Hepatocyte (in vitro differentiated cells): ENCODE measurements at places on chromosomes 4 and X. TPM values are rescaled to one million over a fixed set of nuclear protein-coding genes. Genes with fewer than 3 reads are reported as not detected.
A peak's percentile ranks its signal among the peaks of the same experiment; 100 is the strongest.

- no peaks in the 10 kb centered on the region for H3K27me3 ChIP-seq
- no peaks in the 10 kb centered on the region for H3K4me1 ChIP-seq
- no peak for DNase-seq
- no peaks in the 10 kb centered on the region for H3K36me3 ChIP-seq
- no peak overlapping the region for H3K27ac ChIP-seq
- no peak overlapping the region for H3K4me3 ChIP-seq
Measured at GRCh38 chr4:526189-526909, 27.3 kb downstream of the PIGG start.

- H3K36me3 ChIP-seq = no peaks in the 10 kb centered on the region
- DNase-seq = peak; percentile 38
- H3K4me1 ChIP-seq = no peaks in the 10 kb centered on the region
- no peak overlapping the region for H3K27ac ChIP-seq
Measured at GRCh38 chrX:104270916-104271512, 16.3 kb upstream of the ESX1 start.

- H3K27me3 ChIP-seq = no peaks in the 10 kb centered on the region
- H3K27ac ChIP-seq = no peak overlapping the region
- no peak overlapping the region for H3K4me3 ChIP-seq
- no peaks in the 10 kb centered on the region for H3K36me3 ChIP-seq
- H3K4me1 ChIP-seq = no peaks in the 10 kb centered on the region
Measured at GRCh38 chr4:38787693-38788092, 4.9 kb upstream of the TLR10 start.

DNA sequence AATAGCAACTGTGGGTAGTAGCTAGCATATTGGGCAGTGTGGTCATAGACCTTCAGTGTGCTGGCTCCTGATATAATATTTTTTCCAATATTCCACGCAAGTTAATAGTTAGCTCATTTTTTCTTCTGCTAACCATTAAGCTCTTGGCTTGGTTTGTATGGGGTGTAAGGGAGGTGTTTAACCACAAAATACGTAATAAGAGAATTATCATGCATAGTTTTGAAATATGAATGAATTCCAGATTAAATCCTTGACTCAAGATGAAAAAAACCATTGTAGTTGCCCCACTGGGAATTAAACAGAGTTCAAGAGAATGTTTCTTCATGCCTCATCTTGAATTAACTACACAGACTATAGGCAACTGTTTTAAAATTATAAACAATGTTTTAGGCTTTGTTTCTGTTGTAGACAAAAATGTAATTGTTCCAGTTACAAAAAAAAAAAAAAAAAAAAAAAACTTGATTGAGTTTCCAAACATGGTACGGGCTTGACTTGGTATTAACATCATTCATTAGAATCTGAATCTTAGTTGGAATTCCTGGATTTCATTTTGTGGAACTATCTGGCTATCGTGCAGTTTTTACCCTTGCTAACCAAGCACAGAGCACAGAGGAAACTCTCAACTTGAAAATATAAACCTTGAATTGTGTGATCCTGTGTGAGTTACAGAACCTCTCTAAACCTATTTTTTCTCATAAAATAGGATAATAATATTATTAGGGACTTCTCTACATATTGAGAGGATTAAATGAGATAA, 28.4 kb downstream of the CXCL1 start:
- no peak overlapping the region for H3K4me3 ChIP-seq
- no peak overlapping the region for H3K27ac ChIP-seq
- DNase-seq = no peak
- H3K27me3 ChIP-seq = no peaks in the 10 kb centered on the region
- H3K36me3 ChIP-seq = no peaks in the 10 kb centered on the region

ABHD18 gene
- 9.0 and 14.4 TPM in 2 replicates for total RNA-seq

GRCh38 chrX:132004728-132005127, 18.4 kb upstream of the STK26 start:
- DNase-seq = no peak
- H3K4me3 ChIP-seq = no peak overlapping the region
- H3K36me3 ChIP-seq = no peaks in the 10 kb centered on the region
- no peaks in the 10 kb centered on the region for H3K27me3 ChIP-seq

- no peaks in the 10 kb centered on the region for H3K27me3 ChIP-seq
- H3K4me1 ChIP-seq = no peaks in the 10 kb centered on the region
- no peaks in the 10 kb centered on the region for H3K36me3 ChIP-seq
- no peak for DNase-seq
- H3K27ac ChIP-seq = no peak overlapping the region
Measured at GRCh38 chrX:103440621-103441020, 64.3 kb downstream of the BEX3 start.

CTSO gene
- total RNA-seq = 25.6 and 28.2 TPM in 2 replicates

FMR1NB gene
- total RNA-seq = not detected in 2 replicates

GRCh38 chrX:119885554-119886428, 9.9 kb upstream of the AKAP14 start:
- H3K27me3 ChIP-seq = no peaks in the 10 kb centered on the region
- H3K4me3 ChIP-seq = no peak overlapping the region
- no peak overlapping the region for H3K27ac ChIP-seq
- DNase-seq = no peak
- no peaks in the 10 kb centered on the region for H3K4me1 ChIP-seq

DNA sequence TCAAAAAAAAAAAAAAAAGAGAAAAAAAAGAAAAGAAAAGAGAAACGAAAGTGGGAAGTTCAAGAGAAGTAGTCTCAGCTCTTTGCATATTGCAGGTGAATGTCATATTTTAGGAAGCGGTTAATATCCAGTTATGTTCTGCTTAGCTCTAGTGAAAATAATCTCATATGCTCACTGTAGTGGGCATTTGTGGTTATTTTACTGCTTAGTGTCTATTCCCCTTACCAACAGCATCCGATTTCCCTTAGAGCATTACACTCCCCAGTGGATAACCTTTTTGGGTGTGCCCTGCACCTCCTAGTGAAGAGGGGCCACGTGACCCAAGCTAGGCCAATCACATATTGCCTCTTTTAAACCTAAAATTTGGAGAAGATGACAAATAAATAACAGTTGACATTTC, 111.2 kb upstream of the ZNF827 start:
- no peak overlapping the region for H3K4me3 ChIP-seq
- H3K36me3 ChIP-seq = no peaks in the 10 kb centered on the region
- H3K27me3 ChIP-seq = no peaks in the 10 kb centered on the region
- no peak overlapping the region for H3K27ac ChIP-seq
- H3K4me1 ChIP-seq = no peaks in the 10 kb centered on the region

- no peak overlapping the region for H3K27ac ChIP-seq
- H3K36me3 ChIP-seq = no peaks in the 10 kb centered on the region
- no peaks in the 10 kb centered on the region for H3K27me3 ChIP-seq
- DNase-seq = no peak
- H3K4me3 ChIP-seq = no peak overlapping the region
Measured at GRCh38 chrX:41236629-41237028, 97.3 kb upstream of the DDX3X start.

DNA sequence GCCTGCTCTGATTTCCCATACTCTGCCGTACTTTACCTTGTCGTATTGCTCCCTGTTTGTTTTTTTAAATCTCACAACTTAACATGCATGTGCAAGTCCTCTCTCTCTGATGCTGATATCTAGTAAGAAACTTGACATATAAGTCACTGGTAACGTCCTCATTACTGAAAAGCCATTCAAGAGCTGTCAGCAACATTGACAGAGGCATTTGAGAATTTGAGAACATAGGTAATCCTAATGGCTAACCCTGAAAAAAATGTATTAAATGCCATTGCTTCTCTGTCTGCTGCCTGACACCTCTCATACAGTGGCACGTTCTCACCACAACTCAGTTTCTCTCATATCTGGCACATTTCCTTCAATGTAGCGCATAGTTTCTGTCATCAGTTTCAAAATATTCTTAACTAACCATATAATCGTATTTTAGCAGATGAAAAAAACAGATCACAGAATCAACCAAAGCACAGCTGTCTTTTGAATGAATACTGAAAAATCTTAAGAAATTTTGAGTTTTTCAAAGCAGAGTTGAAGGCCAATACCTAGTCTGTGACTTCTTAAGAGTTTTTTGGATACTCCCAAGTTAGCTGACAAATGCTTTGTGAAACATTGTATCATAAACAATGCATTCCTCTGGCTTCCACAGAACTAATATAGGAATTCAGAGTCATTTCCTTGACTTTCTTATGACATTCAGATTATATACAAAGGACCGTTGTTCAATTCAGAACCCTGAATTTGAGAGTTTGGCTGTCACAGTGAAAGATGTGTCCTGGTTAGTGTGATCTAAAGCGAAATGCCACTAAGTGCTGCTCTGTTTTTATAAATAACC, 996.4 kb downstream of the C4orf33 start:
- no peaks in the 10 kb centered on the region for H3K27me3 ChIP-seq
- no peak overlapping the region for H3K4me3 ChIP-seq
- no peak for DNase-seq
- H3K27ac ChIP-seq = no peak overlapping the region
- H3K36me3 ChIP-seq = no peaks in the 10 kb centered on the region

TCP11X2 gene
- 0.13 and 0.72 TPM in 2 replicates for total RNA-seq

DNA sequence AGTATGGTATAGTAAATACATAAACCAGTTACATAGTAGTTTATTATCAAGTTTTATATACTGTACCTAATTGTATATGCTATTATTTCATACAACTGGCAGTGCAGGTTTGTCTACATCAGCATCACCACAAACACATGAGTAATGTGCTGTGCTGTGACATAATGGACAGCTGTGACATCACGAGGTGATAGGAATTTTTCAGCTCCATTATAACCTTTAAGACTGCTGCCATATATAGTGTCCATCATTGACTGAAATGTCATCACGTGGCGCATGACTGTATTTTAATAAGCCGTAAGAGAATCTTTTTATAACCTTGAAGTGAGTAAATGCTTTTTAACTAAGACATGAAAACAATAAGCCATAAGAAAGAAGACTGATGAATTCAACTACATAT, 44.8 kb upstream of the ANK2 start:
- H3K4me1 ChIP-seq = peaks cover 12% of the 10 kb centered on the region
- DNase-seq = no peak
- H3K36me3 ChIP-seq = no peaks in the 10 kb centered on the region
- no peaks in the 10 kb centered on the region for H3K27me3 ChIP-seq
- H3K27ac ChIP-seq = no peak overlapping the region

GRCh38 chrX:77527233-77528001, 80.2 kb downstream of the FGF16 start:
- no peak overlapping the region for H3K4me3 ChIP-seq
- no peaks in the 10 kb centered on the region for H3K36me3 ChIP-seq
- no peaks in the 10 kb centered on the region for H3K4me1 ChIP-seq
- H3K27me3 ChIP-seq = no peaks in the 10 kb centered on the region

GRCh38 chr4:138724530-138724929, 291.1 kb upstream of the NOCT start:
- no peak for DNase-seq
- H3K4me3 ChIP-seq = no peak overlapping the region
- no peaks in the 10 kb centered on the region for H3K36me3 ChIP-seq
- H3K27ac ChIP-seq = no peak overlapping the region

- no peaks in the 10 kb centered on the region for H3K36me3 ChIP-seq
- no peaks in the 10 kb centered on the region for H3K27me3 ChIP-seq
- no peak for DNase-seq
- no peak overlapping the region for H3K27ac ChIP-seq
Measured at GRCh38 chrX:51852621-51853020, 40.8 kb upstream of the MAGED1 start.

DNA sequence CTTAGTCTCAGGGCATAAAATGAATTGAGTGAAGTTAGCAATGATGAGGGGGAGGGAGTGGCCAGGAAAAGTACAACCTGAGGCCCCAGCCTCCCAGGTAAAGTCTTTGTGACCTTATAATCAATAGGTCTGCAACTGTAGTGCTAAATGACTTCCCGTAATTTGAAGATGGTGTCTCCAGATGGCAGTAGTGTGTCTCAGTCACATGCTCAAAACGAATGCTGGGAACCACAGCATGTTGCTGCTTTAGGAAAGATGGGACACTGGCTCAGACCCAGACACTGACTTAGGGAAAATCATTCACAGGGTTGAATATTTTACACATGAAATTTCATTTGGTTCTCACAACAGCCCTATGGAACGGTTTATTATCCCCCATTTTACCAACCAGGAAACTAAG, 10.3 kb downstream of the SRPX2 start:
- H3K27me3 ChIP-seq = no peaks in the 10 kb centered on the region
- no peaks in the 10 kb centered on the region for H3K36me3 ChIP-seq
- H3K4me3 ChIP-seq = no peak overlapping the region

GRCh38 chr4:103073792-103074438, 2.6 kb downstream of the SLC9B2 start:
- no peak overlapping the region for H3K4me3 ChIP-seq
- DNase-seq = no peak
- H3K27me3 ChIP-seq = no peaks in the 10 kb centered on the region
- H3K4me1 ChIP-seq = peaks cover 9% of the 10 kb centered on the region
- H3K27ac ChIP-seq = no peak overlapping the region

GRCh38 chrX:132127743-132128142, at the start of gene FRMD7:
Gene FRMD7, minus strand, starts transcription at chrX:132128020. Its CDS starts 176 bp downstream, at chrX:132127844.
- no peak within 1 kb of the TSS for H3K27ac ChIP-seq
- H3K27me3 ChIP-seq = no peaks in the 10 kb centered on the region
- H3K4me1 ChIP-seq = no peaks in the 10 kb centered on the region

DNA sequence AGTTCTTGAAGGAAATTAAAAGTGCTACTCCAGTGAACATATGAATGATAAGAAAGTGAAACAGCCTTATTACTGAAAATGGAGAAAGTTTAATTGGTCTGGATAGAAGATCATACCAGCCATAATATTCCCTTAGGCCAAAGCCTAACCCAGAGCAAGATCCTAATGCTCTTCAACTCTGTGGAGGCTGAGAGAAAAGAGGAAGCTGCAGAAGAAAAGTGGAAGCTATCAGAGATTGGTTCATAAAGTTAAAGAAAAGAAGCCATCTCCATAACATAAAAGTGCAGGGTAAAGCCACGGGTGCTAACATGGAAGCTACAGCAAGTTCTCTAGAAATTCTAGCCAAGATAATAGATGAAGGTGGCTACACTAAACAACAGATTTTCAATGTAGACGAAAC, 85.5 kb upstream of the ATOH1 start:
- no peak overlapping the region for H3K4me3 ChIP-seq
- H3K27ac ChIP-seq = no peak overlapping the region
- no peak for DNase-seq
- no peaks in the 10 kb centered on the region for H3K36me3 ChIP-seq

GRCh38 chr4:28724239-28724638, 1863.6 kb downstream of the STIM2 start:
- H3K4me3 ChIP-seq = no peak overlapping the region
- no peaks in the 10 kb centered on the region for H3K4me1 ChIP-seq
- H3K36me3 ChIP-seq = no peaks in the 10 kb centered on the region
- H3K27me3 ChIP-seq = no peaks in the 10 kb centered on the region

GRCh38 chr4:24910499-24910898, 2.3 kb downstream of the CCDC149 start:
- no peak for DNase-seq
- H3K27me3 ChIP-seq = no peaks in the 10 kb centered on the region
- no peak overlapping the region for H3K4me3 ChIP-seq
- no peak overlapping the region for H3K27ac ChIP-seq
- H3K4me1 ChIP-seq = peaks cover 7% of the 10 kb centered on the region

RTL5 gene
- 2.0 and 2.5 TPM in 2 replicates for total RNA-seq
